ENCODE measurements at places on chromosomes 16 and 17. TPM values are rescaled to one million over a fixed set of nuclear protein-coding genes. Genes with fewer than 3 reads are reported as not detected.

TMEM107 gene
- 17.2 TPM for total RNA-seq

NPIPA7 gene
- 13.9 TPM for total RNA-seq

PAFAH1B1 gene
- total RNA-seq, result 225 TPM

KRT12 gene
- total RNA-seq, result 0.68 TPM

- no peak overlapping the region for H3K4me3 ChIP-seq
- H3K4me1 ChIP-seq, result no peaks in the 10 kb centered on the region
- no peaks in the 10 kb centered on the region for H3K27me3 ChIP-seq
- DNase-seq, result no peak
- H3K27ac ChIP-seq, result no peak overlapping the region
Measured at GRCh38 chr16:53692146-53692545, 11.5 kb downstream of the RPGRIP1L start.

DNA sequence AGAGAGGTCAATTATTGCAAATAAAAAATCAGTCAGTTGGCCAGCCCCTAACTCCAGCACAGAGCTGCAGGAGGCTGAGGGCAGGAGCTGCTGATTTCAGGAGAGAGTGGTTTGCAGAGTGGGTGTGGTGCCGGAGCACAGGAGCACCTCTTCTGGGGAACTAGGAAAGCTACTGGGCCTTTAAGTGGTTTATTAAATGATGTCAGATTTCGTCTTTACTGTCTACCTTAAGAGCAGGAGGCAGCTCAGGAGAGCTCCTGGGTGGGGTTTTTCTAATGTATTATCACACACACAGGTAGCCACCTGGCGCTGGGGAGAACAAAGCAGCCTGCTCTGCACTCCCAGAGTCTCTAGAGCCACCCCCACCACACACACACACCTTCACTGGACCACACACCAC is 11.5 kb upstream of the HAS3 start:
- H3K27ac ChIP-seq, result no peak overlapping the region
- peaks cover 6% of the 10 kb centered on the region for H3K4me1 ChIP-seq
- no peaks in the 10 kb centered on the region for H3K27me3 ChIP-seq
- no peak overlapping the region for H3K4me3 ChIP-seq
- DNase-seq, result no peak
- H3K36me3 ChIP-seq, result no peaks in the 10 kb centered on the region
